ENCODE measurements at places on chromosomes 3 and 15.

GRCh38 chr3:66233033-66233432 is 12.2 kb downstream of the SLC25A26 start:
- no peak for DNase-seq

DNA sequence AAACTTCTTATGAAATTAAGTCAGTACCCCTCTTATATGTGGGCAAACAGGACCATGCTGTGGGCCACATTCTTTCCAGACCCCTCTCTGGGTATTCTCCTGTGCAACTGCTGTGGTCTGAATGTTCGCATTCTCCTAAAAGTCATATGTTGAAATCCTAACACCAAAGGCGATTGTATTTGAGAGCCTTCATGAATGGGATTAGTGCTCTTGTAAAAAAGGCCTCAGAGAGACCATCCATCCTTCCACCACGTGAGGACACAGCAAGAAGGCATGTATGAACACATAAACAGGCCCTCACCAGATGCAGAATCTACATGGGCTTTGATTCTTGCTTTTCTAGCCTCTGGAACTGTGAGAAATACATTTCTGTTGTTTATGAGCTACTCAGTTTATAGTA is 68.0 kb upstream of the NAALADL2 start:
- no peak for DNase-seq

GRCh38 chr3:27800261-27800660 is 78.1 kb upstream of the EOMES start:
- no peak for DNase-seq

DNA sequence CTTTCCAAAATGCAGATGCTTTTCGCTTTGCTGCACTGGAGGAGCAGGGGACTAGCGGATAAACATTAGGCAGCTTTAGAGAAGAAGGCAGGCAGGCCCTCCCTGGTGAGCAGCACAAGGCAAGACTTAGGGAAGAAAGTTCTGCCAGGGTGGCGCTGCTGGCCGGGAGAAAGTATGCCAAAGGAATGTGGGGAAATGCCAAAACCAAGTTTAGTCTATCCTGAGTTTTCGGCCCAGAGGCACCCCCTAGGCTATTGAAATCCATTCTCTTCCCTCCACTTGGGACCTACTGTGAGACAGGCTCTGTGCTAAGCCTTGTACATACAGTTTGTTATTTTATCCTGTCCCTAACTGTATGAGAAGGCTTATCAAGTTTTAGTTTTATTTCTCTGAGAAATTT is 9.2 kb downstream of the SHC4 start:
- DNase-seq = no peak

DNA sequence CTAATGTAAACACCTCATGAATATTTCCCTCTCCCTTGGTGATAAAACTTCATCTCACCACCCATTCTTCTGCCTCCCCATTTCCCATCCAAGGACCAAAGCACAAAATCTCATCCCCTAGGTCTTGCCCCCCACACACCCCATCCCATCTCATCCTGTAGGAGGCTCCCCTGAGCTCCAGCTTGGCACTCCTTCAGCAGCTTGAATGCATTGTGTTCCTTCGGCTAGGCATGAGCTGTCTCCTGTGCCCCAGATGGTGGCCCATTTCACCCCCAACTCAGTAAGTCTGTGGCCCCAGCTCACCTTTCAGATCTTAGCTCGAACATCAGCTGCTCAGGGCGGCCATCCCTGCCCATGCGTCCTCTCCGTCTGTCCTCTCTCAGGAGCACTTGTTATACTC is 203.6 kb upstream of the NR2F2 start:
- DNase-seq = no peak

GRCh38 chr3:4432259-4432658 is 34.8 kb downstream of the SUMF1 start:
- no peak for DNase-seq

- DNase-seq = no peak
Measured at GRCh38 chr3:135268941-135269532, 474.0 kb downstream of the EPHB1 start.

DNA sequence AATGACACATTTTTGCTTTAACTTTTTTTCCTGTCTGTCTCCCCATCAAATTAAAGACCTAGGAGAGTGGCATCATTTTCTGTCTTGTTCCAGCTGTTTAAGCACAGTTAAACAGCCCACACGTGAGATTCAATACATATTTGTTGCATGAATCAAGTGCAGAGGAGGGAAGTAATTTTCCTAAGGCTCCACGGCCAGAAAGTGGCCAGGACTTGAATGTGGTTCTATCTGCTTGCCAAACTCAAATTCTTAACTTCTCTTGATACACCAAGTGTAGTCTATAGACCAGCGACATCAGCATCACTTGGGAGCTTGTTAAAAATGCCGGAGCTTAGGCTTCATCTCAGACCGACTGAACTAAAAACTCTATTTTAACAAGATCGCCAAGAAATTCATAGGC is 724.8 kb upstream of the CFAP20DC start:
- DNase-seq = no peak

DNA sequence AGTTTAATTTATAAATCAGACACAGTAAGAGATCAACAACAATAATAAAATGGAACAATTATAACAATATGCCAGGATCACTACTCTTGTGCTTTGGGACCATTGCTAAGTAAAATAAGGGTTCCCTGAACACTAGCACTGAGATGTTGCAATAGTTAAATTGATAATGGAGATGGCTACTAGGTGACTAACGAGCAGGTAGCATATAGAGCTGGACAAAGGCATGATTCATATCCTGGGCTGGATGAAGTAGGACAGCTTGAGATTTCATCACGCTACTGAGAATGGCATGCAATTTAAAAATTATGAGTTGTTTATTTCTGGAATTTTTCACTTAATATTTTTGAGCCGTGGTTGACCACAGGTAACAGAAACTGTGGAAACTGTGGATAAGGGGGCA is 20.7 kb upstream of the MYZAP start:
- no peak for DNase-seq

DNA sequence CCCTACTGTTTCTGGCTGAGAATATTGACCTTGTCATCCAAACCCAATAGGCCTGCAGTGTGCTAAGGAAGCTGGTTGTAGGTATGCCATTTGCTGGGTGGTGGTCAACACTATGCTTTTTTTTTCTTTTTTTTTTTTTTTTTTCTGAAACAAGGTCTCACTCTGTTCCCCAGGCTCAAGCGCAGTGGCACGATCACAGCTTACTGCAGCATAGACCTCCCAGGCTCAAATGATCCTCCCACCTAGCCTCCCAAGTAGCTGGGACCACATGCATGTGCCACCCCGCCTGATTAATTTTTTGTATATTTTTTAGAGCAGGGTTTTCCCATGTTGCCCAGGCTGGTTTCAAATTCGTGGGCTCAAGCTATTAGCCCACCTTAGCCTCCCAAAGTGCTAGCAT is 35.7 kb upstream of the RHO start:
- DNase-seq = no peak

GRCh38 chr15:44736181-44736765 is at the start of gene TRIM69:
Gene TRIM69, plus strand, starts transcription at chr15:44736528. Its CDS starts 177 bp downstream, at chr15:44736705.
- DNase-seq = no peak

DNA sequence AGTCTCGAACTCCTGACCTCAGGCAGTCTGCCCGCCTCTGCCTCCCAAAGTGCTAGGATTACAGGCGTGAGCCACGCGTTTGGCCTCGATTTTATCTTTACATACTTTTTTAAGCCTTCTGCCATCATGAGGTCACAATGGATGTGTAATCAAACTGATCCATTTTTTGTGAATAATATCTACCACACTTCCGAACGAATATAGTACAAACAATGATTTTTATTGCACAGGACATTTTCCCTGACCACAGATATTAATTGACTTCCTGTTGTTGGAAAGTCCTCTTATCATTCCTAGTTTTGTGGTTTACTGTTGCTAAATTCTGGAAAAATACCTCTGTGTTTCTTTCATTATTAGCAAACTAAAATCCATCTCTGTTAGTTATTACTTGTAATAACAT is 68.9 kb downstream of the MINDY2 start:
- no peak for DNase-seq

- no peak for DNase-seq
Measured at GRCh38 chr3:130669740-130670139, 76.9 kb downstream of the PIK3R4 start.

DNA sequence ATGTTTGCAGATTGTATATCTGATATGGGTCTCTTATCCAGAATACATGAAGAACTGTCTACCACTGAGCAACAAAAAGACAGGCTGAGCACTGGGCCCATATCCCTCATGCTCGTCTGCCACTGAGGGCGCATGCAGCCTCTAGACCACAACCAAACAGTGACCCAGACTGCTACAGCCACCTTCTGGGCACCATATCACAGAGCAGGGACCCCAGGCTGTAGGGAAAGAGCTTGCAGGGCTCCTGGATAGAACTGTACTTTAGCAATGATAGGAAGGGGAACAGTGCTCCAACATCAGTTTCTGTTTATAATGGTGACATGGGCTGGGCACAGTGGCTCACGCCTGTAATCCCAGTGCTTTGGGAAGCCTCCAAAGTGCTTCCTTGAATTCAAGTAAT is 40.2 kb upstream of the TMEM87A start:
- DNase-seq = no peak

DNA sequence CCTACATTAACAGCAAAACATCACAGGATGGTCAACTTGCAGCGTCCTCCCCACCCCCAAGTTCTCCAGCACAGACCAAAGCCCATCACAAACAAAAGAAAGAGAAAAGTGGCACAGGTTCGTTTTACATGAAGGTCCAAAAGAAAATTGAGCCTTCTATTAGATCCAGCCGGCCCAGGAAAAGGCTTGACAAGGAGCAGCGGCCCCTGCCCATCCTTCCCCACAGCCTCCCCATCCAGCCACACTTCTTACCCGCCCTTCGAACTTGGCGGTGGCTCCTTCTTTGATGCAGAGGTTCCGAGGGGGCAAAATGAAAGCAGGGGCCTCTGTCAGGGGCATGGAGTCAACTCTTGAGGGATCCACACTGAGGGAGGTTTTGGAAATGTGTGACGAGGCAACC is 90.7 kb downstream of the MYLK start:
- no peak for DNase-seq

DNA sequence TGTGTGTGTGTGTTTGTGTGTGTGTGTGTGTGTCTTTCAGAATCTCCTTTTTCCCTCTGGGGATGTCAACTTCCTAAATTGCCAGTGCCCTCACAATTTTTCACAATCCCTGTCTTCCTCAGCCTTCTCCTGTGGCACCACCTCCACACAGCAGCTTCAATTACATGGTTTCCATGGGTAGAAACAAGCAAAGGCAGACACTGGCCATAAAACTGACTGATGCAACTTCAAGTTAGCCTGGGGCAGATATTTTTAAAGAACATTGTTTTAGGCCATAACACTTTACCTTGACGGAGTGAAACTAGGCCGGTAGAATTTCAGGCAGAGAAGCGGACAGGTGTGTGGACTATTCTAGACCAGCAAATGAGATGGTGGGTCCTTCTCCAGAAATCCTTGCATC is 405.8 kb upstream of the SUCLG2 start:
- DNase-seq = no peak

DNA sequence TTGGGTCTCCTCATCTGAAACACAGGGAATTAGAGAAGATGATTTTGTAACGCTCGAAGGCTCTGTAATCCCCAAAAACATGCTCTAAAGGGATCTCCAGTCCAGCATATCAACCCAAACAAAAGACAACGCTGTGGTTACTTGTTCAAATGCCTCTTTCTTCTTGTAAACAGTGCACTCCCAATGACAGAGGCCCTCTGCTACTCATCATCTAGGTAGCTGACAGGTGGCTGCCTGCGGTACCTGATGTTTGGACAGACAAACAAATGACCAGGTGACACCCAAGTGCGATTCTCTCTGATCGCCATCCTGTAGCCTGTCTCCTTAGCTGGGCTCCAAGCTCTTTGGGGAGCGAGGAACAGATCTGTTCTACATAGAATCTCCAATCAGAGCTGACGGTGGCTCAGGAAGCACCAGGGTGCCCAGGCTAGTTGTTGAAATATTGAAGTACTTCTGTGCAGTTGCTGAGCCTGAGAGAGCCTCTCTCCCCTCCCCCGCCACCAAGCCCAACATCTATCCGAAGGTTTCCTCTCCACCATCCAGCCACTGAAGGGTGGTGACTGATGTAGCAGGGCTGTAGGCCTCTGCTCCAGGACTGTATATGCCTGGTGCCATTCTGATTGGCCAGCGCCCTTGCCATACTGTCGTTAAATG is 238.7 kb downstream of the XXYLT1 start:
- no peak for DNase-seq

DNA sequence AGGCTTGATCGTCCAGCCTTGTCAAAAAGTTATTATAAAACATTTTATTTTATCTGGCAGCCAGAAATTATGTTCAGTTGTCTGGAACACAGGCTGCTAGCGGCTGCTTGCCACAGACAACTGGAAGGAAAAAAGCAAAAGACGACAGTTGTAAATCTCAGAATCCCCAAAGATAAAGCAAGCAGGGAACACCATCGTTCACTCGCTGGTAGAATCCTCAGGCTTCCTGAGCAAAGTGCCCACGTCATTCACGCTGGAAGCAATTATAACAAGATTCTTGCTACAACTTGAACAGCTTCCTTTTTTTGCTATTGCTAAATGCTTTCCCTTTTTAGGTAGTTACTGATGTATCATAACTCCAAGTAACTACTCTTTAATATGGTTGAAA is 33.6 kb downstream of the ADAMTS17 start:
- no peak for DNase-seq

DNA sequence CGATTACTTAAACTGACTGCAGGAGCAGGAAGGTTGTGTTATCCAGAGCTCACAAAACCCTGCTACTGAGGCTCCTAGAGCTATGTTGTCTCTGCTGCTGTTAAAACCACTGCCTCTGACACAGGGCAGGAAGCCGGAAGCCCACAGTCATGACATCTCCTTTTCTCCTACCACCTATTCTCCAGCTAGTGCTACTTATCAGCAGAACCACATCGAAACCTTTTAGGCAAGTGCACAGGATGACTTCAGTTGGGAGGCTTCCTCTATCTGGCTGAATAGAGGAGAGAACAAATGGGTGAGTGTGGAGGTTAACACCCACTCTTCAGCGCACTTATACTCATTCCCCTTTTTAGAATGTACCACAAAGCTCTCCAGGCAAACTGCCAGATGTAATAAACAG is 638.0 kb downstream of the OTOL1 start:
- DNase-seq = no peak

- DNase-seq = no peak
Measured at GRCh38 chr3:138873471-138874278, 38.9 kb upstream of the PIK3CB start.

- no peak for DNase-seq
Measured at GRCh38 chr3:5675319-5675718, 487.8 kb downstream of the EDEM1 start.

- no peak for DNase-seq
Measured at GRCh38 chr3:149983628-149984027, 12.9 kb upstream of the PFN2 start.

DNA sequence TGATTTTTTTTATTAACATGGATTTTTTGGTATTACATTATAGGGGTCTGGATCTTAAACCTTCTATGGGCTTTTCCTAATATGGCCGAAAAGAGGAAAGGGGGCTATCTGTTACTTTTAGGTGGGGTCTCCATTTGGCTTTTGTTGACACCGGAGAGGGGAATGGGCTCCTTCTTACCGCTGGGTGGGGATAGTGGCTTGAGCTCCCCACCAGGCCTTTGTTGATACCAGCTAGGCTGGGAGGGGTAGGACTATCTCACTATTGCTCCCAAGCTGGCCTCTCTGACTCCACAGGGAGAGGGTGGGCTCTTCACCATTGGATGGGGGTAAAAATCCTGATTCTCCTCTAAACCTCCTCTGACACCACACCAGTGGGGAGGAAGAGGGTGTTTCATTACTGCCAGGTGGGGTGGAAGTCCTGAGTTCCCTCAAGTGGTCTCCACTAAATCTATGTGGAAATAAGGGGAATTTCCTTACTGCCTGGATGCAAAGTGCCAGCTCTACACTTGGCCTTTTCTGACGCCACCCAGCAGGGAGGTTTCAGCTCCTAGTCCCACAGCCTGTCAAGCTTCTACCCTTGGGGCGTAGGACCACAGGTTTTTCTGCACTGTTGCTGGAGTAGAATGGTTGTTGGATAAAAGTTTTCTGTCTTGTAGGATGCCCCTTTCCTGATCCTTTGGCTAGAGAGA is 572.3 kb downstream of the MAGI1 start:
- DNase-seq = no peak
